Fibroblast of skin of right biceps (primary cell): ENCODE measurements at places on chromosomes 11 and 22.

- peak; percentile 99 for DNase-seq
Measured at GRCh38 chr11:8719211-8719649, 36.6 kb downstream of the RPL27A start.

- DNase-seq, result no peak
Measured at GRCh38 chr11:19781351-19781750, 68.7 kb downstream of the NAV2 start.

DNA sequence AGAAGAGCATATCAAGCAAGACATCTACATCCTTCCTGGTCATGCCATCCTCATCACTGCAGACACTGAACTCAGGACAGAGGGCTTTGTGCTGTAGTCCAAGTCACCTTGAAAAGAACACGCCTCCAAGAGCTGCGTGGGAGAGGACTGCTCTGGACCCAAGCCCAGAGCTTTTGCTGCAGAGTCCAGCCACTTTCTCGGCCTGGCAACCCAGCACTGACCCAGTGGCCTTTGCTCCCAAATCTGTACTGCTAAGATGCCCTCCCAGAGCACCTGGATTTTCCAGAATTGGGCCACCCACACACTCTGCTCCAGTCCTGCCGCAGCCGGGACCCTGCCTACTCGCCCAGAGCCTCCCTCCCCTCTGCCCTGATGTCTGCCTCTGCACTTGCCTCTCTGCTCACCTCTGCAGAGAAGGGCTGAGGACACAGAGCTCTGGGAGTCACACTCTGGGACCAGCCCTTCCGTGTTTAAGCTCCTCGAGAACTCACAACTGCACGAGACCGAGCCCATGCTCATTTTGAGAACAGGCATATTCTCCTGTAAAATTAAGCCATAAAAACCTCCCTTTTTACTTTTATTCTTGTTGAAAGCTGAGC lies 83.8 kb upstream of the CSNK2A3 start:
- no peak for DNase-seq

- DNase-seq, result no peak
Measured at GRCh38 chr11:121489823-121490222, 37.1 kb upstream of the SORL1-AS1 start.

GRCh38 chr11:131354251-131354701 lies 16.1 kb upstream of the NTM start:
- DNase-seq, result peak; percentile 53

- DNase-seq, result no peak
Measured at GRCh38 chr22:29152045-29152953, 53.4 kb upstream of the EMID1 start.

- no peak for DNase-seq
Measured at GRCh38 chr22:26547426-26547825, 35.2 kb upstream of the TFIP11 start.
